Activated CD8-positive, alpha-beta memory T cell treated with anti-CD3 and anti-CD28 coated beads for 48 hours (primary cell): ENCODE measurements at places on chromosomes 1 and 21.

DNA sequence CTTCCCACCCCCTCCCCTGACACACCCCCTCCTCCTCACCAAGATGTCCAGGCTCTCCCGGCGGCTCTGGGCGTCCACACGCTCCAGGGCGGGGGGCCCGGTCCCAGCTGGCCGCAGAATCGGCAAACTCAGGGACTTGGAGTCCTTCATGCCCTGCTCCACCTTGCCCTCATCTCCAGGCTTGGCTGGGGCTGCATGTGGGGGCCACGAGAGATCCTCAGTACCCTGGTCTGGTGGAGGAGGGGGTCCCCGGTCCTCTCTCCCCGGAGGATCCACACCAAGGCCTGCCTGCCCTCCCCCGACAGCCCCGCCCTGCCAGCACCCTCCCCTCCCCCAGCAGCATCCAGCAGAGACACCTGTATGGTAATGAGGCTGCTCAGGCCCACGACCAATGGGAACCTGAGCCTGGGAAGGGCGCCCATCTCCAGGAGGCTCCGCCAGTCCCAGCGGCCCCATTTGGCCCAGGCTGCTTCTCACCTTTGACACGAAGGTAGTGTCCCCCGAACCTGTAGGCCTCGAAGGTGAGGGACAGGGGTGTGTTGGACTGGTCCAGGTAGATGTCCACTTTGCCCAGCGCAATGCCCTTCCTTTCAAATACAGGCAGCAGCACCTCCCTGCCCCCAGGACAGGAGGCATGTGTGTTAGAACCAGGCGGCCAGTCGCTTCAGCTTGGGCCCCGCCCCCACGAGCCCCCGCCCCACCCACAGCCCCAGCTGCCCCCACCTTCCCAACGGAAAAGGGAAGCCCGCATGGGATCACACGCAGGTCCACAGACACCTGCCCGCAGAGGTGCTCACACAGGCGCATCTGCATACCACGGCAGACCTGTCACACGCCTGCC, 8.2 kb upstream of the TNFRSF25 start:
- DNase-seq: no peak

GRCh38 chr1:5189384-5189783, 535.0 kb downstream of the AJAP1 start:
- no peak for DNase-seq

DNA sequence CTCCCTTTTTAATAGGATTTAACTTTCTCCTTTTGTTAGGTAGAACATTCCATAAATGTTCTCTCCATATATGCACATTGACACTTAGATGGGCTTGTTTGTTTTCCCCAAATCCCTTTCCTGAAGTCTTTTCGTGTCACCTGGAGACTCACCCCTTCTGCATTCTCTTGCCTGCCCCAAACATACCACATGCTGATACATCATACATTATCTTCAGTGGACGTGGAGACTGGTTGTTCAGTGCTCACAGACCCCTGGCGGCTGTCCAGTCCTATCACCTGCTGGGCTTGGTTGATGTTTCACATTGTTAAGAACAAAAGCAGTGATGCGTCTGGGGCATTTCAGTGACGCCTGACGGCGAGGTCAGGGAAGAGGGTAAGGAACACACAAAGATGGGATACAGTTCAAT, 22.2 kb downstream of the FMOD start:
- no peak for DNase-seq

DNA sequence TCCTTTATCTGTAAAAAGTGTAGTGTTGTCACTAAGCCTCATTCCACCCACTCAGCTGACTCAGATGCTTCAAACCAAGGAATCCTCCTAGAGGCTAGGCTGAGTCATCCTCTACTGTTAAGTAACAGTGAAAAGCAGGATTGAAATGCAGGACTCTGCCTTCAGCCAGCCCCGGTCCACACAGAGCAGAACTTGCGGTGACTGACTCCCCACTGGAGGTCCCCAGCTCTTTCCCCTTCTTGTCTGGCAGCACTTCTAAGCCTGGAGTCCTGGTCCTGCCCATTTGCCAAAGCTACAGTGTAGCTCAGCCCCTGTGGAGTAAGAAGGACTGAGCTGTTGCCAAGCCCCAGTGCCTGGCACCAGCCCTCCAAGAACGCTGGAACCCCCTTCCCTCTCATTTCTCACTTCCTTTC, 1.7 kb downstream of the RAB7B start:
- no peak for DNase-seq

DNA sequence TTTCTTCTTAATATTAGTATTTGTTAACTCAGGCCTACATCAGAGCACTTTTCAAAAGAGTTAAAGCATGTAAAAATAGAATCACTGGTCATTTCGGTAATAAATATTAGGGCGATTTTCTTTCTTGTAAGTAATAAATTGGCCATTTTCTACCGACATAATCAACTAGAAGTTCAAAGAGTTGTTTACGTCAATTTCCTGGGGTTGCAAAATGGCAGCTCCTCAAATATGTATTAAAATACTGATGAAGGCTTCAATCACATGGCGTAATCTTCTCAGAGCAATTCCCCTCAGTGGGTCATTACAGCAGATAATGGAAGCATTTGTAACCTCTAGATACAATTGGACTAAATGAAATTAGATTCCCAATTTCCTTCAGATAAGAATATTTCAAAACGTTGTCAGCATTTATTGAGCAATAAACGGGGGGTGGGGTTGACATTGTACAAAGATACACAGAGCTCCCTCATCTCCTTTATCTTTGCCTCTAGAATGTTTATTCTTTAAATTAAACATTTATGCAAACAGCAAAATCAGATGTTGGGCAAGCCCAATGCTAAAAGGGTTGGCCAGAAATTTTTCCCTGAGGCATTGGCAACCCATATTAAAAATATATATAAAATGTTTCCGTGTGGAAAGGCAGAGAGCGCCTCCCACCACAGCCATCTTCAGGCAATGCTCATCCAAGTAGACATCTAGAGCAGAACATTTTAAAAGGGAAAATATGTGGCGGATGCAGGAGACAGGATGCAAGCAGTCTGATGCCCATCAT, 240.6 kb downstream of the NCAM2 start:
- DNase-seq: no peak

- no peak for DNase-seq
Observed at GRCh38 chr1:48829446-48829845, 52.8 kb upstream of the BEND5 start.
